Fibroblast of skin of right quadriceps (primary cell): ENCODE measurements at places on chromosomes 3 and 15.

GRCh38 chr3:156606729-156607128, 51.8 kb upstream of the SSR3 start:
- no peak for DNase-seq

- DNase-seq = peak; percentile 24
Measured at GRCh38 chr3:14633819-14634424, 17.6 kb upstream of the CCDC174 start.

GRCh38 chr3:63967675-63968611, 55.4 kb downstream of the PSMD6 start:
- peak; percentile 54 for DNase-seq

DNA sequence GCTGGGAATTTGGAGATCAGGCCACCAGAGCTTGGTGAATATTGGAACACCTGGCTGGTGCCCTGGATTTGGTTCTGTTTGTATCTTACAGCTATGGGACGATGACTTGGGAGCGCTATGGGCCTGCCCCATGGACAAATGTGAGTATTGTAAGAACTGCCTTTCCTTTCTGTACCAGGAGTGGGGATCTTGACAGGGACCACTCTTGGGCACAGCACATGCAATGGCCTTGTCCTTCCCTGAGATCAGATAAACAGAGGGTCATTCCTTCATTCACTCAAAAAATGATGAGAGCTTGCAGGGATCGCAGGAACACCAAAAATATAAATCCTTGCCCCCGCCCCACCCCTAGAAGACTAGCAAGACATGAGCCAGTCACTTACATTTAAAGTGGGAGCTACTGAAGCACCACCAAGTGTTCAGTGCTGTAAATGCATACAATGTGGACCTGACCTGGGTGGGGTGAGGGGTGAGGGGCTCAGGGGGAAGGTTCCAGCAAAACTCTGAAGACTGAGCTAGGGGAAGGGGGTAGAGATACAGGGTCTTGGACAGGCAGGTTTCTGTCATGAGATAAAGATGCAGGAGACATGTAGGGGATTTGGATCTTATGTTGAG, 2.7 kb upstream of the CRELD1 start:
- DNase-seq = no peak

DNA sequence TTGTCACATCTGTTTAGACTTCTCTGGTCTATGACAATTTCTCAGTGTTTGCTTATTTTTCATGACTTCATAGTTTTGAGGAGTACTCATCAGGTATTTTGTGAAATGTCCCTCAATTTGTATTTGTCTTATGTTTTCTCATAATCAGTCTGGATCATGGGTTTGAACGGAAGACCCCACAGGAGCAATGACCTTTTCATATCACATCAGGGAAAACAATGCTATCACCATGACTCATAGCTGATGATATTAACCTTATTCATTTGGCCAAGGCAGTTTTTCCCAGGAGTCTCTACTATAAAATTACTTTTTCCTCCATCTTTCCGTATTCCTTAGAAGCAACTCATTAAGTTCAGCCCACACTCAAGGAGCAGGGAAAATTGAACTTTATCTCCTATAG, 32.7 kb downstream of the AADACL2 start:
- DNase-seq = peak; percentile 14

- peak; percentile 69 for DNase-seq
Measured at GRCh38 chr3:25547943-25548674, 116.6 kb downstream of the TOP2B start.

DNA sequence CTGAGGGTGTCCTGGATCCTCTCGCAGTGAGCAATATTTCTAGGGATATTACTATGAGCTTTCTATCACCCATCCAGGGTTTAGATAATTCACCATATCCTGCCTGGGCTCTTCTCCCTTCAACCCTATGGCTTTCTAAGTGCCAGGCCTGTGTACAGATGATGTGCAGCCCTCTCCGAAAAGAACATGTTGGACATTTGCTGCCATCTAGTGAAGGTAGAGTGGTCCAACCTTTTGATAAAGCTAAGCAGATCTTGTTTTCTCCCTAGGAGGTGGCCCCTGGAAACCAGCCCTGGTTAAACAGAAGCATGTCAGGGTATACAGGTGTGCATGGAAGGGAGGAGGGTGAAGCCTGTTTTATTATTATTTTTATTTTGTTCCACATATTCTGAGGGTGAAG, 27.9 kb upstream of the SCN10A start:
- DNase-seq = peak; percentile 46

DNA sequence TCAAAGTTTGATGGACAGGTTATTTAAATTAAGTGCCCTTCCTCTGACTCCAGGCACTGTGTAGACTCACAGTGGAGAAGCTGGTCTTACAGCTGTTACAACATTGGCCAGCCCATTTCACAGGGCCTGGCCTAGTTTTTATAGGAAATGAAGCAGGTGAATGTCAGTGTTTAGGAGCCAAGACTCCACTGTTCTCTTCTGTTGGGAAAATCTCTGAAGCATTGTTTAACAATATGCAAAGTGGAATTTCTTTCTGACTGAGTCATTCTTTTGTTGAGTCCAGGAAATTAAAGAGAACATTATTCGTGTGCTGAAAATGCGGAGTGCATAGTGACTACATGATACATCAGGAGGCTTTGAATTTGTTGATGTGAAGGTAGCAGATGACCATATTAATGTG, 64.7 kb downstream of the ARRDC4 start:
- peak; percentile 42 for DNase-seq

GRCh38 chr3:112486811-112487505, 12.3 kb downstream of the BTLA start:
- no peak for DNase-seq

DNA sequence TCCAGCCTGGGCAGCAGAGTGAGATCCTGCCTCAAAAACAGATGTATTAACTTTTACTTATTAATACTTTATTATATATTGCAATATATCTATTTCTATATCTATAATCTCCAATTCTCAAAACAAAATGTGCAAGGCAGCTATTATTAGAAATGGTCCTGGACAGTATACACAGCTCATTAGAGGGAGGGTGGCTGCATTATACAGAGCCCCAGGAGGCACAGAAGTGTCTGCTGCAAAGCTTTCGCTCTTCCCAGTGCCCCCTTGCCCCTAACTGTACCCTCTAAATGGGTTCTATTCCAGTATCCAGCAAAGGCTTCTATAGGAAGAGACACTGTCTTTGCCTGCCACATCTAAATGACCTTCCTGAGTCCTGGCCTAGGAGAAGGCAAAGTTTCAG, 24.5 kb downstream of the ARL14 start:
- DNase-seq = no peak
